Pons (tissue), 1 donor: ENCODE measurements at places on chromosomes 7 and 10.

DNA sequence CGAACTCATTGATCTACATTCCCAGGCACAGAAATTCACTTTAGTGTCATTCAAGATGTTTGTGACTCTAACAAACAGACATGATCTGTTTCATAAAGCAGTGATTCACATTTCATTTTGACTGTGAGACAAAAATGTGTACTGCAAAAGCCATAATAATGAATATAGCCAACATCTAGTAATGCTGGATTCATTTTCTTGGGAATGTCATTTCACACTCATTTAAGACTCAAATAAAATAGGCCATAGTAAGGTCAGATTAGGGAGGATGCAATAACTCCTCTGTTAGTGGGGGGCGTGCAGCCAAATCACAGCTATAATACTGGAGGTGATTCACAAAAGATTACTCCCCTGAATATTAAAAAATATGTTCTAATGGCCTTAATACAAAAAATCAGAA lies 566.6 kb upstream of the ZWINT start:
- DNase-seq: no peak

GRCh38 chr10:50627896-50628295 lies 4.1 kb upstream of the SGMS1 start:
- no peak for DNase-seq

DNA sequence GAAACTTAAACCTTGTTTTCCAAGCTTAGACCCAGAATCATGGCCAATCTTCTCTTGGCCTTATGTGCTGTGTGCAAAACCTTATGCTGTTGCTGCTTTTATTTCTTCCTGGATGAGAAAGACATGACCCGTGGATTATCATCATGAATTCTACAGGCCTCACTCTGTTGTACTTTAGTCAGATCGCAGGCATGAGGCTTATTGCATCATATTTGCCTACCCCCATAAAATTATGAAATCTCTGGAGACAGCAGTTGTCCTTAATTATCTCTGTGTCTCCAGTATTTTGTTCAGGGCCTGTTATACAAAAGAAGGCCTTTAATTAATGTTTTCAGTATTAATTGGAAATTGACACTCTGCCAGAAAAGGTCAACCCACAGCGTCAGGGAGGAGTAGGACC lies 71.6 kb downstream of the PLCE1 start:
- DNase-seq: no peak

GRCh38 chr7:154903083-154903731 lies 99.7 kb downstream of the PAXIP1 start:
- DNase-seq: no peak

DNA sequence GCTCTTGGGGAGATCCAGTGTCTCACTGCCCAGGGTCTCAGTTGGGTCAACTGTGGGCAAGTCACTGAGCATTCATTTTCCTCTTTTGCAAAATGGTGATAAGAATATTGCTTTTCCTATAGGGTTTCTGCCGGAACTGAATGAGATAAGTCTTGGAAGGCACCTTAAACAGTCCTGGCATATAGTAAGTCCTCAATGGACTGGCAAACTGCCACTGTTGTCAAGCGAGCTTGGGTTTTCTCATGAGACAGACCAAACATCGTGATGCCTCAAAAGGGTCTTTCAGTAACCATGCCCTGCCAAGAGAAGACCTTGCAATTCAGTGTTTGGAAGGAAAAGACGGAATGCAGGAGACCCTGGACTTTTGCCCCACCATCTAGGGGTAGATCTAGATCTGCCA lies 251.5 kb downstream of the WDR11 start:
- DNase-seq: no peak

- DNase-seq: peak; percentile 8
These were observed 6.4 kb downstream of the CDCA7L start for GRCh38 chr7:21939136-21939857.

GRCh38 chr7:22442187-22442881 lies 57.7 kb downstream of the STEAP1B start:
- no peak for DNase-seq

- no peak for DNase-seq
These were observed 11.5 kb upstream of the YAE1 start for GRCh38 chr7:39554583-39555165.

DNA sequence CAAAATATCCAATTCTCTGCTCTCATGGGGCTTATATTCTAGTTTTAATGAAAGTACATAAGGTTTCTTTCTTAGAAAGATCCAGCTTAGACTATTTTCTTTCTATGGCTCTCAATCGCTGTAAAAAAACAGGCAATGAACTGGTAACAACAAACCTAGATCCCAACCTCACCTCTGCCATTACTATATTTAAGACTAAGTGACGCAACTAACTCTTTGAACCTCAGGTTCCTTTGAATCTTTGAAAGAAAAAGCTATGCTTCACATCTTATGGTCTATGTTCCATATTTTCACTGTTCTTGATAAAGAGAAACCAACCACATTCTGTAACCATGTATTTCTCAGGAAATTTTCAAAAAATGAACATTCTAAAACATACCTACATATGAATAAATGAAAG lies 88.5 kb downstream of the ELAPOR2 start:
- no peak for DNase-seq

GRCh38 chr10:17229717-17229966 lies 1.6 kb downstream of the VIM start:
- no peak for DNase-seq

GRCh38 chr7:157770716-157771320 lies 434.0 kb downstream of the DNAJB6 start:
- no peak for DNase-seq

DNA sequence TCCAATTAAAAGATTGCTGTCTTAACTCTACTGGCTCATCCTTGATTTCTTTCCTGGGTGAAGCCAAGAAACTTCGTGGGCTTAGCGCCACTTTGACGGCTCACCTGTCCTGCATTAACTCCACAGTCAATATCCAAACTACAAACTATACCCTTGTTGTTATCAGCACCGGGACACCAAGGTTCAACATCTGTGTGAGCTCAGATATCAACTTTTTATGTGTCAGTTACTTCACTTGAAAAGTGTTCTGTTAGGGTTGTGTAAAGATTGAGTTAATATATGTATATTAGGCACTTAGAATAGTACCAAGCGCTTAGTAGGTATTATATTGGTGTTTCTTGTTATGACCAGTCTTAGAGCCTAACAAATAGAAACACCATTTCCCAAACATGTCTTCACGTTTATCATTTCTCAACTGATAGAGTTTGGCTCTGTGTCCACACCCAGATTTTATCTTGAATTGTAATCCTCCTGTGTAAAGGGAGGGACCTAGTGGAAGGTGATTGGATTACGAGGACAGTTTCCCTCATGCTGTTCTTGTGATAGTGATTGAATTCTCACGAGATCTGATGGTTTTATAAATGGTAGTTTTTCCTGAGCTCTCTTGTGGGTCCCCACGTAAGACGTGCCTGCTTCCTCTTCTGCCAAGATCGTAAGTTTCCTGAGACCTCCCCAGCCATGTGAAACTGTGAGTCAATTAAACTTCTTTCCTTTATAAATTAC lies 19.0 kb upstream of the ST8SIA6 start:
- DNase-seq: no peak

DNA sequence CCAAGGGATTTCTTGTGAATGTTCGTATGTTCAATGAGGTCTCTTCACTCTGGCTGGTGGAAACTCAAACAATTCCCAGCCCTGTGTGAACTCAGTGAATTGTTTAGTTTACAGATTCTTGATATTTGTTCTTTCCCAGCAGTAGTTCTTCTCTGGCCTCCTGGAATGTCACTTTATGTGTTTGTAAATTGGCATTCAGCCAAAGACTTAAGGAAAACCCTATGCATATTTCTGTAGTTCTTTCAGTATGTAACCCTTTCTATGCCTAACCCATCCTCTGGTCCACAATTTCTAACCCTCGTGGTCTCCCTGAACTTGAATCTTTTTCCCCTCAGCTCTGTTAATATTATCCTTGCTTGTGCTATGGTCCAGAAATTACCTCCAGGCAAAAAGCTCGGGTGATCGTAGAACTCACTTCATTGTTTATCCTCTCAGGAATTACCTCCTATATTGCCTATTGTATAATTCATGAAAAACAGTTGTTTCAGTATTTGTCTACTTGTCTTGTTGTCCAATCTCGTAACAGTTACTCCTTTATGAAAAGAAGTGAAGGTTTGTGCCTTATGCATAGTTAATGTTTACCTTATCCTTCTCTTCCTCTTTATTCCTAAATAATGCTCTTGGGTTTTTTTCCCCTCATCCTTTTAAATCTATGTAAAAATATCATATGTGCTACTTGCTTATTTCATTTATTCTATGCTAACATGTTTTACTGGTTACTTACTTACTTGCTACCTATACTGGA lies 23.7 kb upstream of the AGR3 start:
- no peak for DNase-seq

DNA sequence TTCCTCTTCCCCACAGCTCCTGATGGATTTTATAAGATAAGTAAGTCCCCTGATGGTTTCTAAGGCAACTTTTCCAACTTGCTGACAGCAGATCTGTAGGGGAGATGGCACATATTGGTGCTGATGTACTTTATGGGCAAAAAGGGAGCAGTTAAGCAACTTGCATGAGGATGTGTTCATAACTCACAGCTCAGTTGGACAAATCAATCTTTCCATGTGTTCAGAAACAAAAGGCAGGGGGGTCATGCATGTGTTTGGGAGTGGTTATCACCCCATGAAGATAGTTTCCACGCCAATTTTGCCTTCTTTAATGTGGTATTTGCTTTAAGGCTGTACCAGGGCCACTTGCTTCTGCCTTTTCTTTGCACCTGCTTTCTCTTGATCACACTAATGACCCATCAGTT lies 6.1 kb downstream of the RBM20 start:
- no peak for DNase-seq

DNA sequence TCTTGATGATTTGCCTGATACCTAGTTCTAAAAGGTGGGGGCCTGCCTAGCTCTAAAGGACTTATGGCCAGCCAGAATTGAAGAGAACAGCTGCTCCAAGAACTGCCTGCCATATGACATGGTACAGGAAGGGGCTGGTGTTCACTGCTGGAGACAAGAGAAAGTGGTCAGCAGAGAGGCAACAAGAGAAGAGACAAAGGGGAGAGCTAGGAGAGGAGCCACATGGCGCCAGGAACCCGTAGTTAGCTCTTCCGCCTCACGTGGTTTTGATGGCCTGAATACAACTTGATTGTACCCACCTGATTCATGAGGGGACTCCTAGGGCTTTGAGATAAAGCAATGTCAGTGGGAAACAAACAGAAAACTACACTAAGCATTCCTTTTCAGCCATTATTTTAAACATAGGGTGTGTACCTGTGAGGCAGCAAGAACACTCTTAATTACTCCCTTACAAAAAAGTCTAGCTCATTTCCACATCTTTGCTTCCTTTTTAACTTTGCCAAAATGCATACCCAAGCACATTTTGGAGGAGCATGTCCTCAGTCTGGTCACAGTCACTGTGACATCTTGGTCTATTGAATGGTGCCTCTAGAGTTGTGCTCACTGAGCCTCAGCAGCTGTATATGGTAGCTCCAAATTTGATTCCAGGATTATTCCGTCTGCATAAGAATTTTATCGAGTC lies 71.6 kb downstream of the CCDC71L start:
- no peak for DNase-seq

- DNase-seq: no peak
These were observed 1.2 kb downstream of the CALY start for GRCh38 chr10:133335246-133336117.

DNA sequence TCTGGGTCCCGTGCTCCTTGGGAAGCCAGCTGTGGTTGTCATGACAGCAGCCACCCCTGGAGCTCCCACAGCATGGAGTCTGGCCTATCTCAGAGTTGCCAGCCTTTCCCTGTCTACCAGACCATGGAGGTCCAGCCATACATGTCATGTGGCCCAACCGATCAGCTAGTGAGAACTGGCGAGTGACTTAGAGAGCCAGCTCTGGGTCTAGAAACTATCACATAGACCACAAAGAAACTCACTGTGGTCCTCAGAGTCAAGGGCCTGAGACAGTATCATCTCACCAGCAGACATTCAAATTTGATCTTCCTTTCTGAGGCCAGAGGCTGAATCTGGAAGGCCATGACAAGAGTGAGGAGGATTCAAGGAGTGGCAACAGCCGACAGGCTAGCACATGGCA lies 223.3 kb upstream of the GPR26 start:
- DNase-seq: no peak

DNA sequence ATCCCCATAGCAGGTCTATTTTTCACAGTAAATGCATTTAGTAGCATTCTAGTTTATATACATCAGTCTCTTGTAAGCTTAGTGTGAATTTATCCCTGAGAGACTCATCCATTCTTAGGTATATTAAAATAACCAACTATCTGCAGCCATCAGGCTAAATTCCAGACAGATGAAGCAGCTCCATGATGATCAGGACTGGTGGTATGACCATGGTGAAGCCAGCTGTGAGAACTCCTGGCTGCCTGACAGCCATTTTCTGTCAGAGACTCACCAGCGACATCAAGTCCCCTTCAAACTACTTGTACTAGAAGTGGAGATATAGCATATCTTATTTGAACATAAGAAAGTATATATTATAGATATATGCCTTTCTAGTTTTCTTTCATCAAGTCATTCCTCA lies 70.3 kb upstream of the GSDME start:
- DNase-seq: no peak

DNA sequence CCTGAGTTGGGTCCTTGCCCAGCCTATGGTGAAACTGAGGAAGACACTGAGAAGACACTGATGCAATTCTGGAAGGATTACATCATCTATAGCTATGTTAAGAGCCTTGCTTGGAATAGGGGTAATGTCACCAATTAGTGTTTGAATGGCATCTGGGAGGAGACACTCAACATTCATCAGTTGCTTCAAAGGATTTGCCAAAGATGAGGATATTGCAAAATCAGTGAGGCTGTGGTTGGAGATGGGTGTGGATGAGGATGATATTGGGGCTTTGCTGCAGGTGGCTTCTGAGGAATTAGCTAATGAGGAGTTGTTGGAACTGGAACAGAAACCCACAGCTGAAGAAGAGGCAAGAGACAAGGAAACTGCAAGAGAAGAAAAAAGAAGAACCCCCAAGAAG lies 146.7 kb upstream of the SP4 start:
- DNase-seq: no peak

DNA sequence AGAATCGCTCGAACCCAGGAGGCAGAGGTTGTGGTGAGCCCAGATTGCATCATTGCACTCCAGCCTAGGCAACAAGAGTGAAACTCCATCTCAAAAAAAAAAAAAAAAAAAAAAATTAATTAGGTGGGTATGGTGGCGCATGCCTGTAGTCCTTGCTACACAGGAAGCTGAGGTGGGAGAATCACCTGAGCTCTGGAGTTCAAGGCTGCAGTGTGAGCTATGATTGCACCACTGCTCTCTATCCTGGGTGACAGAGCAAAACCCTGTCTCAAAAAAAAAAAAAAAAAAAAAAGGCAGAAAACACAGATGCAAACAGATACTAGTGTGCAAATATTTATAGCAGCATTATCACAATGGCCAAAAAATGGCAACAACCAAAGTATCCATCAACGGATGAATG lies 134.4 kb downstream of the RGS10 start:
- no peak for DNase-seq

GRCh38 chr7:148537435-148537834 lies 53.1 kb upstream of the C7orf33 start:
- DNase-seq: no peak

DNA sequence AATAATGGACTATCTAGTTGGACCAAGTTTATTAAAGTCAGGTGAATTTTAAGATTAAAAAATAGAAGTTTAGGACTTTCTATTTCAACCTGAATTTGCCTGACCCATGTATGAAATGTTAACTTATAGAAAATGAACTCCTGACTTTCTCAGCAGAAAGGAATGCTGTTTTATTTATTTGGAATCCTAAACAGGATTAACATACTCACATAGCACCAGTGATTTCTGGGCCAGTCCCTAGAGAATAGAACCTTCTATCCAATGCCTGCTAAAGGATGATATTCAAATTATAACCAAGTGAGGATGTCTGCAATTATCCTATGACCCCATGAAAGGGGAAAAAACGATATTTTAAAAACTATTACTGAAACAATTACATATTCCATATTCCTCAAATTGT lies 148.8 kb downstream of the CHRM2 start:
- DNase-seq: no peak
